Retina (tissue), 1 donor: ENCODE measurements at places on chromosomes 13 and 19.

DNA sequence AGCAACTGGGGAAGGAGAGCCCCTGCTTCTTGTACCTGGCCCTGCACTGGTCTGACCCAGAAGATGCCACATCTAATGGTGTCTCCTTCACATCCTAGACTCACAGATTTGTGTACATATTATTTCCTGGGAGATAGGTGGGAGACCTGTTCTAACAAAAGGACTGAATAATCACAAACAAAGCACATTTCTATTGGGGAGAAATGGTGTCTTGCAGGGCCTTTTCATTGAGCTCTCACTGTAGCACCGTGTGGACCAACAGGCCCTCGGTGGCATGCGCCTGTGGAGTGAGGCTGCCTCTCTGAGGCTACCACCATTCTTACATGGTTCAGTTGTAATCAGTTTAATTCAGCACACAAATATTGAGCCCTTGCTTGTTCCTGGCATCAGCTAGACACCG is 989 bp upstream of the SACS start:
- DNase-seq: peak; percentile 54

DNA sequence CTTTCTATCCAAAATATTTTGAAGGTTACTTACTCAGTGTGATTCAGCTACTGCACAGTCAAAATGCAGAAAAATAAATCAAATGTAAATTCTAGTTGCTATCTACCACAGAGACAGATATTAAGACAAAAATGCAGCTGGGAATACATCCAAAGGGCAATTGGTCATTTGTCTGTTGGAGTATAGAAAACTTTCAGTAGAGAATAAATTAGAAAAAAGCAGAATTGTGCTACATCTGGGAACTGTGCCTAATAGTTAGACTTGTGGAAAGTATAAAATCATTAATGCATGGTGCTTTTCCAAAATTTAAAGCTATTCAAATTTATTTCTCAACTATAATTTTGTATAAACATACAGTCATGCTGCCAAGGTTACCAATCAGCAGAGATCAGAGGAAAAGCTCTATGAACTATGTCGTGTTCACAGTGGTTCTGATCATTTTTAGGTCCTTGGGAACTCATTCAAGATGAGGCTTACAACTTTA is 1635.8 kb downstream of the PCDH9 start:
- no peak for DNase-seq

DNA sequence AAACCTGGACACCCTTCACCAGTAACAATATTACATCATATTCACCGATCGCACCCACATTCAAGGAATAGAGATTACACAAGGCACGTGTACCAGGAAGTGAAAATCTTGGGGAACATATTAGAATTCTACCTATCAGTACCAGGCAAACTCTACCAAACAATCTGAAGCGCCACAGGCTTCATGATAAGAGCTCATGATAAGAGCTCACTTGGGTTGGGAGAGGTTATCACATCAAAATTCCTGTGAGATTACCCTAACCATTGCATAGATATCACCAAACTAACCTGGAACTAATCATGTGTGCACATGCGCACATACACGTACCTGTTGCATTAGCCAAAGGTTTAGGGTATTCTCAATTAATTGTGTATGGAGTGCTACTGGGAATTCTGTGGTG is 1861.3 kb downstream of the PCDH9 start:
- no peak for DNase-seq

GRCh38 chr13:66461021-66461420 is 769.1 kb downstream of the PCDH9 start:
- DNase-seq: no peak

- no peak for DNase-seq
These were observed 30.7 kb upstream of the ZFP82 start for GRCh38 chr19:36449059-36449670.

DNA sequence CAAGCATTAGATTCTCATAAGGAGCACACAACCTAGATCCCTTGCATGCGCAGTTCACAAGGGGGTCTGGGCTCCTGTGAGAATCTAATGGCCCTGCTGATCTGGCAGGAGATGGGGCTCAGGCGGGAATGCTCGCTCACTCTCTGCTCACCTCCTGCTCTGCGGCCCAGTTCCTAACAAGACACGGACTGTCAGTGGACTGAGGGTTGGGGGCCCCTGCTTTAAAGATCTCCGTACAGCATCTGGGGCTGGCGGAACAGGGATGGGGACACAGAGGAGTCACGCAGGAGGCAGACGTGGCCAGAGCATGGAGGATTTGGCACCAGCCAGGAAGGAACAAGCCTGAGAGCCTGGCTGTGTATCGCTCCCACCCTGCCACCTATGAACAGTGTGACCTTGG is 37.3 kb upstream of the ZNF536 start:
- DNase-seq: no peak

DNA sequence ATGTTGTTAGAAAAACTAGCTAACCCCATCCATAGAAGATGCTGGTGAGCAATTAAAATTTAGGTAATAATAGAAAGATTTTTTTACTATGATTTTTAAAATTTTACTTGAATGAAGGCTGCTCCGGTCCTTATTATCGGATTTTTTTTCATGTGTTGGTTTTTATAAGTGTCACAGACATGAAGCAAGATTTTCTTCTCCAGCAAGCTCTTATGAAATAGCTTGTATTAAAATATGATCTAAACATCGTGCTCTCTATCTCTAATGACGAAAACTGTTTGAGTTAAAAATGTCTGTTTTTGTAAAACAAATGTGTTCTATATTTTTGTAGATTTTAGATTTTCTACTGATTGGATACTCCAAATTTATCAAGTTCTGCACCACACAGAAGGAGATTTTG is 339.6 kb downstream of the ZNF536 start:
- DNase-seq: no peak

GRCh38 chr19:36418287-36419001 is at the start of gene ZFP82:
TSS of gene ZFP82 (minus strand) at chr19:36418644. CDS start at chr19:36409789, 8,855 bp downstream.
- peak; percentile 97 for DNase-seq

DNA sequence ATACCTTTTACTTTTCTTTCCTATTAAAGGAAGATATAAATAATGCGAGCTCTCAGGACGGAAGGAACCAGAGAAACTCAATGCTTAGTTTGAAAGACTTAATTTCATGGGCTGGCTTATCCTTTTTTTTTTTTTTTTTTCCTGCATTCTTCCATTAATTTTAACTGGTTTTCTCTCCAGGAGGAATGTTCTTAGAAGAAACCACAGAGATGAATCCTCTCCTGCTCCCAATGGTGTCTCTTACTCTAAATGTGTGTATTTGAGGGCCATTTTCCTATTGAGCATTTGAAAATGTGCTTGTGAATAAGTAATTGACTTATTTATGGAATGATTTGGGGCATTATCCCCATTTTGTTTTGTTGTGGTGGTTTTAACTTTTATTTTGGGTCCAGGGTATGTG is 494.9 kb downstream of the FOXO1 start:
- DNase-seq: no peak

DNA sequence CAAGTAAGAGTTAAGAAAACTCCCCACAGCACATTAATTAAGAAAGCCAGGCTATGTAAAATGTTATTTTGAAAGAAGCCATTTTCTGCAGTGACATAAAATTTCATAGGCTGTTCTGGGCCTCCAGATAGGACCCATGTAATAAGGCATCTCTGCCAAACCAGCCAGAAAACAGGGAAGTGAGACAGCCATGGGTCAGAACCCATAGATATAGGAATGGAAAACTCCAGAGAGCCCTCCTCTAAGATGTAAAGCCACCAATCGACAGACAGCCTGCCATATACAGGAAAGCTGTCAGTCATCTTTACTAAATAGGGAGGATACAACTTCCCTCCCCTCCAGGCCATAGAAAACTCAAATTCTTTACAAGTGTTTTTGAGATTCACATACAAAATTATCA is 493.3 kb downstream of the COG6 start:
- no peak for DNase-seq

DNA sequence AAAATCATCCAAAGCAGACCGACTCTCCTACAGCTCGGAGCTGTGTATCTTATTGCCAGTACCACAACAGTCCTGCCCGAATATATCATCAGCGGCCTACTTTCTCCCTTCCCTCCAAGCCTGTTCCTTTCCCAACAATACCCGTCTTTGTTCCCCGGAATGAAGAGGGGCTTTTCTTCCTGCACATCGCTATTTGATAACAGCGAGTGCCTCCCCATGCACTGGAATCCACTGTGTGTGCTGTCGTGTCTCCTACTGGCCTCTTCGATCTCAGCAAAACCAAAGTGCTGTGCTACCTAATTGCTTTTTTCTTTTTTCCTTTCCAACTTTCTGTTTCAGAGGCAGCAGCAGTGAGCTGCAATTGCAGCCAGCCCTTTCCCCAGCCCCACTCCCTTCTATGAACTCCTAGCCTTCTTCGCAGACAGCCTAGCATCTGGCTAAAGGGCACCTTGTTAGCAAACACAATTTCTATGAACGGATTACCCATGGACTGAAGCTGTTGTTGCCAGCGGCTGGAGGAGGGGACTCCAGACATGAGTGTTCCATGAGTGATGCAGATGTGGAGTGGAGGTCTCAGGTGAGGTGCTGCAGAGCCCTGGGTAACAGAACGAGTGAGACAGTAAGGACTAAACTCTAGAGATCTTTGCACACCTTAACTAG is 43.4 kb downstream of the EFNB2 start:
- no peak for DNase-seq

DNA sequence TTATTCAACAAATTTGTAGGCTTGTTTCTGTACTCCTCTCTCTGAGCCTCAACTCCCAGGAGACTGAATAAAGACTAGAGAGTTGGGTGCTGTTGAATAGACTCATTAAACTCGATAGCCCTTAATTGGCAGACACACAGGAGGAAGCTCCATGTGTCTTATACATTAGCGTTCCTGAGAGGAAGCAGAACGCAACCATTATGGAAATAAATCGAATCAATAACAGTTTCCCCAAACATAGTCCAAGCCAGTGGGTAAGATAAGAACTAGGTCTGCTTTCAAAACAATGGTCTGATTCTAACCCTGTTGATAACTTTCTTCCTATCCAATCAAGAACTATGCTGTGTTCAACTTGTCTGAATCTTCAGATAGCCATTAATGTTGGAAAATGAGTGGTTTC is 118.1 kb upstream of the FNDC3A start:
- no peak for DNase-seq

DNA sequence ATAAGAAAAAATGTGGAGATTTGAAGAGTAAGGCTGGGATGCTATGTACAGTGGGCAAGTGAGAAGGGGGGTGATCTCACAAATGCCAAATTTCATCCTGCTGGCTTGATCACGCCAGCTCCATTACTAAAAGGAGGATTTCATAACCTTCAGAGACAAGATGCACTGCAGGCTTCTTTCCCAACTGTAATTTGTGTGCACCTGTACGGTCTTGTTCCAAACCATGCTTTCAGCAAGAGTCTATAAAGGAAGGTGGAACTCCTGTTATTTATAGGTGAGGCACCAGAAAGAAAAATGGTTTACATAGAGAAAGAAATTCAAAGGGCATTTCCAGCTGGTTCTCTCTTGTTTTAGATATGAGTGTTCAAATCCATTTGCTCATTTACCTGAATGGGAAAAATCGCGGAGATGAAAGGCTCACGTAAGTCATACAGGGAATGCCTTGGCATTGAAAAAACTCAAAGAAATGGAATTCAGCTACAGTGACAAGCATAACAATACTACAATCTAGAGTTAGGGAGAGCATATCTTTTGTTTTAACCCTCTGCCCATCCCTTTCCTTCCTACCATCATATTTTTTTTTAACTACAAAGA is 13.3 kb downstream of the EFNB2 start:
- DNase-seq: no peak

DNA sequence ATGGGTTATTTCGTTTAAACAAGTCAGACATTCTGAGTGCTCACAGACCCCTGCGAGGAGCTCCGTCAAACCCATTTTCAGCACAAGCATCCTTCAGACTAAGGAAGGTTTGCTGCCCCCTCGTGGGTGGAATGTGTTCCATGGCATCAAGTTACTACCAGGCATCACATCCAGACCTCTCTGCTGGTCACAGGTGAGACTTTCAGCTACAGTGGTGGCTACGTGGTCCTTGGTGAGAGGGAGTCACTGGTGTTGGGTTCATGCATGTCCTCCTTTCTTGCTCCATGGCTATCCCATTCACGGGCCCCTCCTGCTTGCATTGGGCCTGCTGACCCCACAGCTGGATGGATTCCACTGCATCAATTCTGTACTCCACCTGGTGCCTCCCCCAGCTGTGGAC is 9.1 kb upstream of the LILRB5 start:
- peak; percentile 52 for DNase-seq

DNA sequence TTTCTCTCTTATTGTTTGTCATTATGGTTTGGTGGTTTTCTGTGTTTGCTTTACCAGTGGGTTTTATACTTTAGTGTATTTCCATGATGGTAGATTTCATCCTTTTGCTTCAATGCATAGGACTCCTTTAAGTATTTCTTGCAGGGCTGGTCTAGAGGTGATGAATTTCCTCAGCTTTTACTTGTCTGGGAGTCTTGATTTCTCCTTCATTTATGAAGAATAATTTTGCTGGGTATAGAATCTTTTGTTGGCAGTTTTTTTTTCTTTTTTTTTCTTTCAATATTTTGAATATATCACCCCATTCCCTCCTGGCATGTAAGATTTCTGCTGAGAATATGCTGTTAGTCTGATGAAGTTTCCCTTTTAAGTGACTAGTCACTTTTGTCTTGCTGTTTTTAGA is 19.8 kb downstream of the EEF1AKMT1 start:
- no peak for DNase-seq
